GM06990 (cell line): ENCODE measurements at places on chromosomes 4 and X.

DNA sequence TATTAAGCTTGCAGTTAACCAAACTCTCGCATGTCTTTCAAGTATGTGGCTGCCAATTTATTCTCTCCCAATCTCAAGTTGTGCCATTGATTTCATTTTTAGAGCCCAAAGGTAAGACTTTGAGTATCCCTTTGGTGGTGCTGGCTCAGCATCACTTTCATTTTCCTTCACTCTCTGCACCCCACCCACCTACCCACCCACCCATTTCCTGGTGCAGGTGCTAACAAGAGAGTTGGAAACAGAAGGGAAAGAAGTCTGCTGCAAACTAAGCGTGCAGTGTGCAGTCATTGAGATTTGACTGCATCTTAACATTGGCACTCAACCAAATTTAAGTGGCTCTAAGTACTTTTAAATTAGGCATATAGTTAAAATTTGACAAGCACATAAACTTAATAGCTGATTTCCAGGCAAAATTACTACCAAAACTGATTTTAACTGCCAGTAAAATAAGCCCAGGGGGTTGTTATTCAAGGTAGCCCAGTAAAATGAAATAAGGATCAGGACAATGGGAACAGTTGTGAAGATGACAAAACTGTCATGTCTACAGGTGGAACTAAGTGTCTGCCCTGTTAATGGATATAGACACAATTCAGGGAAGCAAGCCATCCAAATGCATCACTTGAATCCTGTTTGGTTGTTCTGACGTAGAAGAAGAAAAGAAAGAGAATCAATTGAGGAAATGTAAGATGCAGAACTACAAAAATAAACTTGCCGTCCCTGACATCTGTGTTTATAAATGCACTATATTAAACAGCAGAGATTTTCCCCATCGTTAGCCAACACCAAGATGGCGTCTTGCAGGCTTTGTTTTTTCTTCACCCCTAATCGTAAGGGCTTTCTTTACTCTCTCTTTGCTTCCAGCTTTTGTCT, 184.2 kb downstream of the KDR start:
- DNase-seq: no peak

DNA sequence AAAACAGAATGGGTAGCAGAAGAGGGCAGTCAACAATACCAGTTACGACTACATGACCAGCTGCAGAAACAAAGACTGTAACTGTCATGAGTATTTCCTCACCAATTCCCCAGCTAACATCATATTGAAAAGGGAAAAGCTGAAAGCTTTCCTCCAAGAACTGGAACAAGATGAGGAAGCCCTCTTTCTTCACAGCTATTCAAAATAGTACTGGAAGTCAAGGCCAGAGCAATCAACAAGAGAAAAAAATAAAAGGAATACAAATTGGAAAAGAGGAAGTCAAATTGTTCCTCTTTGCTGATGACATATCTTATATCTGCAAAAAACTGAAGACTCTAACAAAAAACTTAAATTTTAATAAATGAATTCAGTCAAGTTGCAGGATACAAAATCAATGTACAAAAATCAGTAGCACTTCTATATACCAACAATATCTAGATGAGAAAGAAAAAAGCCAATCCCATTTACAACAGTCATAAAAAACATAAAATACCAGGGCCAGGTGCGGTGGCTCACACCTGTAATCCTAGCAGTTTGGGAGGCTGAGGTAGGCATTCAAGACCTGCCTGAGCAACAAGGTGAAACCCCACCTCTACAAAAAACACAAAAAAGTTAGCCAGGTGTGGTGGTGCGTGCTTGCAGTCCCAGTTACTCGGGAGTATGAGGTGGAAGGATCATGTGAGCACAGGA, 125.4 kb downstream of the ATP8A1 start:
- DNase-seq: no peak

DNA sequence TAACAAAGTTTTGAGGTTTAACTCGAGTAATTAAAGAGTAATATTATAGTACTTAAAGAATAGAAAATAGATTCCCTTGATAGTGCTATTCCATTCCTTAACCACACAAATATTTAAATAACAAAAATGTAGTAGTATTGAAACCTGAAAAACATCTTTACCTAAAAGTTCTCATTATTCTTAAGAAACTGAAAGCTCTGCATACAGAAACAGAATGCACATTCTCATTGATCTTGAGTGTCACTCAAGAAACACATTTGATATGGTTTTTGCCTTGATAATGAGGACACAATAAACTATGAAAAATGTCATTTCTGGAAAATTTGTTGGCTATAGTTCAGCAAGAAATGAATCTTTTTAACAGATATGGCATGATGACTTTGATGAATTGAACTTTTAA, 268.5 kb downstream of the COL25A1 start:
- DNase-seq: no peak

DNA sequence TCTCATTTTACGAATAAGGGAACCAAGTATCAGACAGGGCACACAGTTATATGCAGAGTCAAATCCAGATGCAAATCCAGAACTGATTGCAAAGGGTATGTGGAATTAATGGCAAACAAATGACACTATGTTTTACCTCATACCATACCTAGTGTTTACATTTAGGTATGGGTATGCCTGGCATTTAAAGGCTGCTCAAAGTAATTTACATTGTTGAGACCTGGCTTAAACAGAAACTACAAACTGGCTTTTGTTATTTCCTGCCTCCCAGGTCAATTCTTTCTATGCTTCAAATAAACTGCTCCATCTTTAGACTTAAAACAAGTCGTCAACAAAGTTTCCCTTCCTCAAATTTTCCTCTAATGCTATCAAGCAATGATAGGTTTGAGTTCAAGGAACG, 33.7 kb downstream of the ANKRD17 start:
- no peak for DNase-seq

- DNase-seq: no peak
Measured at GRCh38 chrX:19627533-19627932, 112.2 kb upstream of the MAP3K15 start.

GRCh38 chr4:141713771-141714445, 77.5 kb downstream of the IL15 start:
- no peak for DNase-seq

- no peak for DNase-seq
Measured at GRCh38 chr4:13706716-13707115, 79.2 kb upstream of the BOD1L1 start.

DNA sequence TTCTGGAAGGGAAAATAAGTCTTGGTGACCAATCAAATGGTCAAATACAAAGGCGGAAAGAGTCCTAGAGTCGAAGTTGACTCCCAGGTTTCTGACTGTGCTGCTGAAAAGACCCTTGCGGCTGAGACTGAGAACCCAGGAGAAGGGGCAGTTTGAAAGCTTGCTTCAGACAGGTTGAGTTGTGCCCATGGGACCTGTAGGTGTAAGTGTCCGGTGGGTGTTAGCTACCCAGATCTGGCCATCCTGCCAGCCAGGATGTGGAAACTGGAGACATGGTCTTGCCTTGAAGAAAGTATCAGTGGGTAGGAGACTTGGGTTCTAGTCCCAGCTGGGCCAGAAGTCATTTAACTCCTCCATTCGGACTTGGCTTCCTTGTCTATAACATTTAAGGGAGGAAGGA, 275.2 kb downstream of the EVC2 start:
- no peak for DNase-seq

GRCh38 chr4:112830753-112831386, 193.9 kb downstream of the LARP7 start:
- no peak for DNase-seq

- DNase-seq: peak; percentile 17
Measured at GRCh38 chr4:55475394-55476243, 71.1 kb downstream of the CLOCK start.
